Naive thymus-derived CD8-positive, alpha-beta T cell (primary cell): ENCODE measurements at places on chromosomes 3 and 15.

DNA sequence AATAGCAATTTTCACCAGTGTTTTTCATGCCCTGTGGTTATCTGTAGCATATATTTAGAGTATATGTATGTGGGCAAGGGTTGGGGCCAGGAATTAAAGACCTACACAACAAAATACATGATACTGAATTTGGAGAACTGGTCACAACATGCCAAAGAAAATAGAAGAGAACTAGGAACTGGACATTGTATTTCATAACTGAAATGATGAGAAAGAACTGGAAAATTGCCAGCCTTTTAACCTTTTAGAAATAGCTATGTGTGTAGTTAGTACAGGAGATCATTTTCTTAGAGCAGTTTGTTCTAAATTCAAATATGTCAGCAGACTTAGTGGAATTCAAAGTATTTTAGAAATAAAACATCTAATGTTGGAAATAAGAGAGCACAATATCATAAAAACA lies 227.1 kb upstream of the CGNL1 start:
- DNase-seq = no peak

- peak; percentile 43 for DNase-seq
Measured at GRCh38 chr3:187012609-187013051, 82.3 kb downstream of the ST6GAL1 start.

- no peak for DNase-seq
Measured at GRCh38 chr3:161401389-161401788, 30.1 kb upstream of the SPTSSB start.

DNA sequence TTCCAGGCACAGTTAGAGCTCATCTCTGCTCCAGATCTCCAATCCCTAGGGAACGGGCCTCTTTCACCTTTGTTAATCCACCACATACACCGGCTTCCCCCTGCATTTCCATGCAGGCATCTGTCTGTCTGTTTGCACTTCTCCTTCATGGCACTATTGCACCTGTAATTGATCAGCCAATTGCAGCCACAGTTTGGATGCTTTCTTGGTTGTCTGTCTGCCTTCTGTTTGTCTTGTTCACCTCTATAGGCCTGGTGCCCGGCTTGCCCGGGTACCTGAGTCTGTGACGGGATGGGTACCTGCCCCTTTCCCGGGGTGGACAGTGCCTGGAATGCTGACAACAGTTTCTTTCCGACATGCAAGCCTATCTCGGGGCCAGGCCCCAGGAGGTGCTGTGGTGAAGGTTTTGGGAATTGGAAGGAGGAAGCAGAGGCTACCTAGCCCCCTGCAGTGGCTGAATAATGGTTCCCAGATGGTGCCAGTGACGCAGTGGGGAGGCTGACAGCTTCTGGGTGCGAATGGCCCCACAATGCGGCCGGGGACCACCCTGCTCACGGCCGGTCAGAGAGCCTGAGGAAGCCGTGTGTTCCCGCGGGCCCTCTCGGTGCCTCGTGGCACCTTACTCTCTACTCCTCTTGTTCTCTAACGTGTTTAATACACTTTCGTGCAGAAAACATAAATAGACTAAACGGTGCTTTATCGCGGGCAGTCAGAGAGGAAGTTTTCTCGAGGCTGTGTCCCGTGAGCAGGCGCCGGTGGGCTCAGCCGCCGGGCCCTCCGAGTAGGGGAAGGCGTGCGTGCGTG lies 31.3 kb upstream of the RAB6B start:
- no peak for DNase-seq

DNA sequence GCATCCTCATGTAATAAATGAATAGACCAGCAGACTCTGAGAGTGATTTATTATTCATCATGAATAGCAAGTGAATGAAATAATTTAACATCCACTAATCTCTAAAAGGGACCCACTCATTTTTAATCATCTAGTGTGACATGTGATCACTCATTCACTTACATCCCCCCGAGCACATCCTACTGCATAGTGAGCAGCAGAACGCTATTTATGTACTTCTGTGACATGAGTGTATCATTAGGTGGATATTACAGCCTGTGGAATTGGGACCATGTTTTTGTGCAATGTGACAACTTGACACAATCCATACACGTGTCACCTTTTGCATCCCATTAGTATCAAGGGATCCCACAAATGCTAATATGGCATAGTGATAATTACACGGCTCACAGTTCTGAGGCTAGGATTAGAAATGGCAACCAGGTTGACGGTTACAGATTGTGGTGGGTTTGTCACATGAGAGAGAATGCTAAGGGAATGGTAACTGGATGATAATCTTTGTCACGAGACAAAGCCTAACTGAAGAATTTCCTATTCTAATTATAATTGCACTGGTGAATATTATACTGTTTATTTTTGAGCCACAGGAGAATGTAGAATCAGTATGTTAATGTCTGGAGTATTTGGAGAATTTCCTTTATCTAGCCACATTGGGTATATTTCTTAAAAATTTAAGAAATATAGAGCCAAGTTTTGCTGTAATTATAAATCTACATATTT lies 595.2 kb upstream of the TBL1XR1 start:
- no peak for DNase-seq

- no peak for DNase-seq
Measured at GRCh38 chr3:32483772-32484171, 18.9 kb downstream of the CMTM6 start.

DNA sequence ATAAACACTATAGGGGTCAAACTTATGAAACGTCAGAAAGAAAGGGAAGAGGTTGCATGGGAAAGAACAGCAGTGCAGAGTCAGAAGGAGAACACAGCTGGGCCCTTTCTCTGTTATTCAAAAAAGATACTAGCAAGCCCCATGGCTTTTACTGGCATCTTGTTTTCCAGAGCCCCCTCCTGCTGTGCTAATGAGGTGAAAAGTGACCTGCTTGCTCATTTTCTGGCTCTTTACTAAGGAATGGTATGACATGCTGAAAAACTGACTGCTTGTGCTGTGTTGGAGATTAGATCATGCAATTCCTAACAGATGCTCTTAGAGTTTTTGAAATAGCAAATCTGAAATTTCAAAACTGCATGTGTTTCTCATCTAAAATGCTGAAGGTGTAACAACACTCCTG lies 541.6 kb upstream of the ALCAM start:
- no peak for DNase-seq

GRCh38 chr3:135834465-135834864 lies 131.1 kb upstream of the PPP2R3A start:
- DNase-seq = no peak

DNA sequence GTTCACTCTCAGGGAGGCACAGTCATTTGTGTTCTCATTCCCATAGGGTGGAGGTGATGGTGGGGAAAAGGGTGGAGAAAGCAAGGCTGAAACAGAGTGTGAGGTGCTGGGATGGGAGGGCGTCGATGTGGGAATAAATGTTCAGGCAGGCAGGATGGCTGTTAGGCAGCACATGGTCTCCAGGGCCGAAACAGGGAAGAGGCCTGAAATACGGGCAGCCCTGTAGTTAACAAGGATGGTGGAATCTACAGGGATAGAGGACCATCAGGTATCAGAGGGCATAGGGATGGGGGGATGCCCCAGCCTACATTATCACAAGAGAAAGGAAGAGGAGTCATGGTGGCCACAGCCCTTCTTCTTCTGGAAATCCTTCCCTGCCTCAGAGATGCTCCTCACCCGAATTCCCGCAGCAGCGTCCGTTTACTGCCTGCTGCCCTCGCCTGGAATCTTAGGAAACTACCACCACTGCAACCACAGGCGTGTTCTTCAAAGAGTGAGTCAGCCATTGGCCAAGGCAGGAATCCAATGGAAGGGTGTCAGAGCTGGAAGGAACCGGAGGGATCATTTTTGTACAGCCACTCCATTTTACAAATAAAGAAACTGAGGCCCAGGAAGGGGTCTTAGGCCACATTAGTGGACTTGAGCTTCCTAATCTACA lies 49.7 kb upstream of the POMGNT2 start:
- no peak for DNase-seq

GRCh38 chr3:122295266-122296062 lies 29.6 kb upstream of the CSTA start:
- no peak for DNase-seq

GRCh38 chr15:28006116-28006905 lies 92.8 kb downstream of the OCA2 start:
- no peak for DNase-seq

GRCh38 chr15:52221730-52222129 lies 30.5 kb upstream of the GNB5 start:
- DNase-seq = no peak

DNA sequence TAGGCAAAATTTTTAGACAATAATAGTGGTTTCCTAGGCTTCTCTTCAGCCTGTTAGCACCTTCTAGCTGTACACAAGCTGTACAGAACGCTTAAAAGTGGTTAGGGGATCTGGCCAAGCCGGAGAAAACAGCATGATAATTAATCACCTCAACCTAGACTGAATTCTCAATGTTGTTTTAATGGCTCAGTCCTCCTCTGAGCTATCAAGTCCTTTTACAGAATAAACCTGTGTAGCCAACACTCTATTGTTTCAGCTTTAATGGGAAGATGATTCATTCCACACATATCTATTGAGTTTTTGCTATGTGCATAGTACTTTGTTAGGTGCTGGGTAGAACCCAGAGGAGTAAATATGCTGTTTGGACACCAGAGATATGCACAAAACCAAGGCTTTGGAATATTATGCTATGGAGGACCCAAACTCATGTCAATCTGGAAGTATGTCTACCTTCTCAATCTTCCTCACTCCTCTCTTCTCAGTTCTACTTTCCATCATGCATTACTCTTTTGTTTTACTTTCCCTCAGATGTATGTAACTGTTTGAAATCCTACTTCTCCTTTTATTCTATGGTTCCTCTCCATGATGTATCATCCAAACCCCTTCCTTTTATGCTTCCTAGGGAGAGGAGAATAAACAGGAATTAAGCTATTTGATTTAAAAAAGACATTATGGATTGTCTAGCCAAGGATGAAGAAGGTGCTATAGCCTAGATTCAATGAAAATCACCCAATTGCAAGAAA lies 27.6 kb upstream of the UBE2E2 start:
- DNase-seq = no peak

- DNase-seq = no peak
Measured at GRCh38 chr15:70264014-70264582, 166.4 kb upstream of the TLE3 start.

DNA sequence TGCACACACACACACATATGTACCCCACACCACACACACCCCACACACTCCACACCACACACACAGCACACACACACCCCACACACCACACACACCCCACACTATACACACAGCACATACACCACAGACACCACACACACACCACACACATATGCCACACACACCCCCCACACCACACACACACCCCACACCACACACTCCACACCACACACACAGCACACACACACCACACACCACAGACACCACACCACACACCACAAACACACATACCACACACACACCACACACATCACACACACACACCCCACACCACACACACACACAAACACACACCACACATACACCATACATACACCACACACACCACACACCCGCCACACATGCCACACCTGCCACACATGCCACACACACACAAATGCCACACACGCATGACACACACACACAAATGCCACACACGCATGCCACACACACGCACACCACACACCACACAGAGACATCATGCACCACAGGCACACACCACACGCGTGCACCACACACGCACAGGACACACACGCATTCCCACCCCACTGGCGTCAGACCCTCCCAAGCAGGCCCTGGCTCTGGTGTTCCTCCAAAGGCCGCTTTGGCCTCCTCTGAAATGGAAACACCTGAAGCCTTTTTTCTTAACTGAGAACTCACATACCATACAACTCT lies 15.7 kb downstream of the CHST13 start:
- DNase-seq = no peak
